ENCODE measurements at places on chromosomes 4 and X.

DNA sequence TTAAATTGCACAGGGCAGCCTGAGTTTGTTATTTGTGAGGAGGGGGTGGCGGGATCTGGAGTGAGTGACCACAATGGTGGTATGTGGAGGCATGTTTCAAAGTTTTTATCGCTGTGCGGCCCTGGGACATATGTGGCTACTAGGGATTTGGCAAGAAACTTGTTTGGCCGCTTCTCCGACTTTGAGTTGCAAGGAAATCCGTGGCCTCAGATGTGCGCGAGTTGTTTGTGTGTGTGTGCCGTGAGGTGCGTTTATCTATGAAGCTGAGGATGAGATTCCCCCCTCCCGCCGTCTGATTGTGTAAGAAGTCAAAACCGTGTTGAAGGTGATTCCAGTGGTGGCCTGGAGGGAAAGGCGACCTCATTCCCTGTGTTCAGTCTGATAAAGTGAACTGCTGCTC lies 1.4 kb downstream of the JADE3 start:
- no peak for DNase-seq

DNA sequence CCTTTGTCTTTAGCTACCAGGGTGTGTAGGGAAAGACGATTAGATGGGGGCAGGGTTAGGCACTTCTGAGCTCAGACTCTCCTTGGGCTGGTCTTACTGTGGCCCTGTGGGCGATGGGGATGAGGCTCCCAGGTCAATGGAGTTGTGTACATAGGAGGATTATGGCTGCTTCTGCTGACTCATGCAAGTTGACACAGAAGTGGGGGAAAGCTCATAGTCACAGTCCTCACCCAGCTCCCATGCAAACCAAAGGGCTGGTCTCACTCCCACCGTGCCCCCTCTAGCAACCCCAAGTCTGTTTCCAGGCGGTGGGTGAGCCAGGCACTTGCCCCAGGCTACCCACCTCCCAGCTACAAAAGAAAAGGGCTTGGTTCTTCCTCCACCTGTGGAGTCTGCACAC lies 24.4 kb upstream of the VSIG4 start:
- DNase-seq, result no peak

GRCh38 chrX:110941906-110942305 lies 146.3 kb upstream of the CHRDL1 start:
- no peak for DNase-seq

DNA sequence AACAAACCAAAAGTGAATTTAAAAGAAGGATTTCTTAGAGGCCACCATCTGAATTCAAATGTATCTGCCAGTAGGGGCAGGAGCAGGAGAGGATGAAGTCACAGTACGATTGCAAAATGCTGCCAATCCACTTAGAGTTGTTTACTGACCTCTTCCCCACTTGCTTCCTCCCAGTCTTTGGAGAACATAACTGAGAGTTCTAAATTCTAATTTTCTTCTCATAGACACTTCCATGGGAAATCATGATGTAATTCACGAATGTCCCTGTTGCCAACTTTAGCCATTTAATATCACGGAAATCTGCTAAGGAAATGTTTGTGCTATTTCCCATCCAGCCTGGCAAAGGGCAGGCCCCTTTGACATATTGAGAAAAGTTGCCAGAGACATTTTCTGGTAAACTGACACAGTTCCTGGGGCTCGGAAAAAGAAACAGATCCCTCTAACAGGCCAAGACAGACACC lies 33.6 kb upstream of the NOCT start:
- no peak for DNase-seq

DNA sequence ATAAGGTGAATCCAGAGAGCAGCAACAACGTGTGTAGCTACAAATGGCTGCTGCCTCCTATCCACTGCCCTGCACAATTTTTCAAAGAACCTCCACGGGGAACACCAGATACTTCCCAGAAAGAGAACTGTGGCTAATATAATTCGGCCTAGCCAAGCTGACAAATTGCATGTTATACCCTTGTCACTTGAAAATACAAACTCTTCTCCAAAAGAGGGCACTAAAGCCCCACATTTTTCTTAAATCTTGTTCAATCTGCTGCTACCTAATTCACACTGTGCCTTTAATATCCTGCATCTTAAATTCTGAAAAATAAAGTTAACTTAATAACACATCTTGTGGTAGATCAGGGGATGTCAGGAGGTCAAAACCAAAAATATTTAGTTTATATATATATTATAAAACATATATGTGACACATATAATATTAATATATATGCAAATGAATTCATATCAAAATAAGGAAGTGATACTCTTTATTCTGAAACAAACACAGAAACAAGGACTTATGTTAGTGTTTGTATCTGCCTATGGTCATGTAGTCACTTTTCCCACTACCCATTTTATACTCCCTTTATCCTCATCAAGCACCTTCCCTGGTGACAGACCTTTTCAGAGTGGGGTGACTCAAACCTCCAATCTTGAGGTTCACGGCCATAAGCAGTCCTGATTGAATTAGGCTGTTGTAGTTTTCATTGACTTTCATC lies 24.1 kb downstream of the CT45A1 start:
- no peak for DNase-seq

- DNase-seq, result no peak
These were observed 39.5 kb downstream of the AMOT start for GRCh38 chrX:112800971-112801775.

- peak; percentile 53 for DNase-seq
These were observed 201.3 kb downstream of the RBM46 start for GRCh38 chr4:154982187-154983047.

DNA sequence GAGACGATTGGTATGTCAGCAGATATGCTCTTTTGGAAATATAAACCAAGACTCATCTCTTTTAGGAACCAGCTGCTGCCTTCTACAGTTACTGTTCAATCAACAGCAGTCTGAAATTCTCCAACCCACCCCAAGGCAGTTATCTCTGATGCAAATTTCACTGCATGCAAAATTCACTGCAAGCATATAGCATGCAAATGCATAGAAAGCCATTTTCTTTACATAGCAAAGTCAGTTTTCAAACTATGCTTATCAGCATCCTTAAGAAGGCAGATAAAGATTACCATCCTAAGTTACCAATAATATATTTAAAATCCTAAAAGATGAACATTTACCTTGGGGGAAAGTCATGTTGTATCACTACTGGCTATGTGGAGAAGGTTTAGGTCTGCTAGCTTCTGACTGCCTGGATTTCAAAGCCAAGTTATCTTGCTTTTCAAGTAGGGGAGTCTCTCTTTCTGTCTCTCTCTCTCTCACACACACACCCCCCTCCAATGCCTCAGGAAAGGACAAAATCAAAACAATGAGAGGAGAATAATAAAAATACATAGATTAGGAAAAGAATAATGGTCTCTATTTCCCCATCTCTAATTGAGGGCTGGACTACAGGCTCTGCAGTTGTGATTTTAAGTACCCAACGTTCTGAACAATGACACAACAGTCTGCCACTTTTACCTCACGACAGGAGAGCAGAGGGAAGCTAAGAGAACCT lies 1.5 kb downstream of the NMU start:
- DNase-seq, result no peak

GRCh38 chr4:98677799-98678198 lies 19.4 kb upstream of the TSPAN5 start:
- no peak for DNase-seq

- no peak for DNase-seq
These were observed at the start of gene TACR3 for GRCh38 chr4:103719830-103720207. Gene TACR3, minus strand, starts transcription at chr4:103719985. Its CDS starts 310 bp downstream, at chr4:103719675.

- no peak for DNase-seq
These were observed 60.0 kb upstream of the PAK3 start for GRCh38 chrX:111035991-111036390.

- DNase-seq, result no peak
These were observed 95.8 kb upstream of the LDB2 start for GRCh38 chr4:16993956-16994840.

GRCh38 chrX:109840585-109840984 lies 107.5 kb upstream of the ACSL4 start:
- DNase-seq, result no peak

GRCh38 chr4:158046345-158046744 lies 126.5 kb downstream of the GASK1B start:
- DNase-seq, result no peak

- no peak for DNase-seq
These were observed 169.5 kb downstream of the TLL1 start for GRCh38 chr4:166042510-166043055.

DNA sequence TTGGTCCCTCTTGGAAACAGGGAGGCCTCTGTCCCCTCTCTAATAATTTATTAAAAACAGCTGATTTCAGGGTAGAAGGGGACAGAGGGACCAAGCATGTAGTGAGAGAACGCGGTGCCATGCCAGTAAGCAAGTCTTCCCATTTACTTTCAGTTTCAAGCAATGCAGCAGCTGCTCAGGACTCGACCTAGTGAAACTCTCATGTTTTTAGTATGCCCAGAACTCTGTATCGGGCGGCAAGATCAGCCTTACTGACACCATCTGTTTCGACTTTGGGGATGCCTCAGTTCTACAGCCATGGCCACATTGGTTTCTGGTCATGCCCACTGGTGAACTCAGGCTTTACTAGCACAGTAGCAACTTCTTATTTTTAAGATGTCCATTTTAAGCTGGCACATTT lies 40.6 kb downstream of the ZNF81 start:
- no peak for DNase-seq

GRCh38 chr4:178306565-178306964 lies 864.3 kb upstream of the AGA start:
- no peak for DNase-seq

DNA sequence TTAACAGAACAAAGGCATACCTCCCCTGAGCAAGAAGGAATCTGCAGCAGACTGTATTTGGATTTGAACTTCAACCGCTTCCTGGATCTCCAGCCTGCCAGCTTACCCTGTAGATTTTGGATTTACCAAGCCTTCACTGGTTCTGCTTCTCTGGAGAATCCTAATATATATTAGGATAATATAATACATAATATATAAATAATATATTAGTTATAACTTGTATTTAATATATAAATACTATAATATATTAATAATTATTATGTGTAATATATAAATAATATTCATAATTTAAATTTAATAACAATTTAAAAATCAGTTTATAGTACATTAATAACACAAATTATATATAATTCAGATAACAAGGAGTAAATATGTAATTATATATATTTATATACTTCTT lies 121.4 kb downstream of the COX18 start:
- DNase-seq, result no peak

GRCh38 chr4:70855464-70855863 lies 15.8 kb upstream of the GRSF1 start:
- DNase-seq, result no peak

DNA sequence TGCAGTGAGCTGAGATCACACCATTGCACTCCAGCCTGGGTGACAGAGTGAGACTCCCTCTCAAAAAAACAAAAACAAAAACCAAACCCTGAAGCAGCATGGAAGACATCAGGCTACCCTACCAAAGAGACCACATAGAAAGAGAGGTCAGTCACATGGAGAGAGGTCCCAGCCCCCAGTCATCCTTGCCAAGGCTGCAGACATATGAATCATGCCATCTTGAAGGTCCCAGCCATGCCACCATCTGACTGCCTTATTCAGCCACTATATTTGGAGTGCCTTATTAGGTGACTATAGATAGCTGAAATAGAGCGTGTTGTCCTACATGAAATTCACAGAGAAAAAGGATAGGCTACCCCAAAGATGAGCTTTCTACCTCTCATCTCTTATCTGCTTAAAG lies 48.2 kb downstream of the SPINK2 start:
- DNase-seq, result no peak

DNA sequence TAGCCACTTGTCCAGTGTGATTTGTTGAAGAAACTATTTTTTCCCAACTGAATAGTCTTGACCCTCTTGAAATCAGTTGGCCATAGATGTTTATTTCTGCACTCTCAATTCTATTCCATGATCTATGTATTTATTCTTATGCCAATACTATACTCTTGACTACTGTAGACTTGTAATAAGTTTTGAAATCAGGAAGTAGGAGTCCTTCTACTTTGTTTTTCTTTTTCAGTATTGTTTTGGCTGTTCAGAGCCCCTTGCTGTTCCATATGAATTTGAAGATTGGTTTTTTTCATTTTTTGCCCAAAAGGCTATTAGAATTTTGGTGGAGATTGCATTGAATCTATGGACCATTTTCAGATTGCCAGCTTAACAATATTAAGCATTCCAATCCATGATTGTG lies 10.2 kb downstream of the SAP30 start:
- DNase-seq, result no peak

DNA sequence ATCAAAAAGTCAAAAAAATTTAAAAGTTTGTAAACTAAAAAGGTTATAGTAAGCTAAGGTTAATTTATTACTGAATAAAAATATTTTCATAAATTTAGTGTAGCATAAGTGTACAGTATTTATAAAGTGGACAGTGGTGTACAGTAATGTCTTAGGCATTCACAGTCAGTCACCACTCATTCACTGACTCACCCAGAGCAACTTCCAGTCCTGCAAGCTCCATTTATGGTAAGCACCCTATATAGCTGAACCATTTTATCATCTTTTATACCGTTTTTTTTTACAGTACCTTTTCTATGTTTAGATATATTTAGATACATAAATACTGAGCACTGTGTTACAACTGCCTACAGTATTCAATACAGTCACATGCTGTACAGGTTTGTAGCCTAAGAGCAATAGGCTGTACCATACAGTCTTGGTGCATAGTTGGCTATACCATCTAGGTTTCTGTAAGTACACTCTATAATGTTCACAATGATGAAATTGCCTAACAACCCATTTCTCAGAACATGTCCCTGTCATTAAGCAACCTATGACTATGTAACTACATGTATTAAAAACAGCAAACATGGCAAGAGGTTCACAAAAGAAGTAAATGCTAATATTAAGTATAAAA lies 18.6 kb downstream of the ACSL4 start:
- no peak for DNase-seq

DNA sequence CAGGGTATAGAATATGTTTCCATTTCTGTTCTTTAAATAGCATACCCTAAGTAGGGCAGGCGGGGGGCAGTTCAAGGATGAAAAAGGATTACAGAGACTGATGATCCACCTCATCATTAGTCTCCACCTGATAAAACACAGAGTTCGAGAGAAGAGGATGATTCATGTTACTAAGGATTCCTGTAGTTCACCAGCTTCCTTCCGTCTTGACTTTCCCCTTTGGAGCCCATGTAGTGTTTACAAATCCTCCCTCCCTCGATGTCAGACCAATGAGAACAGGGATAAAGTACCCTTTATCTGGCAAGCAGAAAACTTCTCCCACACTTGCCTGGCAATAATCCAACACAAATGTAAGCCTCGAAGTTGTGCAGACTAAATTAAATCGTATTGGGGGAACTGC lies 526.3 kb upstream of the FAM241A start:
- DNase-seq, result no peak

DNA sequence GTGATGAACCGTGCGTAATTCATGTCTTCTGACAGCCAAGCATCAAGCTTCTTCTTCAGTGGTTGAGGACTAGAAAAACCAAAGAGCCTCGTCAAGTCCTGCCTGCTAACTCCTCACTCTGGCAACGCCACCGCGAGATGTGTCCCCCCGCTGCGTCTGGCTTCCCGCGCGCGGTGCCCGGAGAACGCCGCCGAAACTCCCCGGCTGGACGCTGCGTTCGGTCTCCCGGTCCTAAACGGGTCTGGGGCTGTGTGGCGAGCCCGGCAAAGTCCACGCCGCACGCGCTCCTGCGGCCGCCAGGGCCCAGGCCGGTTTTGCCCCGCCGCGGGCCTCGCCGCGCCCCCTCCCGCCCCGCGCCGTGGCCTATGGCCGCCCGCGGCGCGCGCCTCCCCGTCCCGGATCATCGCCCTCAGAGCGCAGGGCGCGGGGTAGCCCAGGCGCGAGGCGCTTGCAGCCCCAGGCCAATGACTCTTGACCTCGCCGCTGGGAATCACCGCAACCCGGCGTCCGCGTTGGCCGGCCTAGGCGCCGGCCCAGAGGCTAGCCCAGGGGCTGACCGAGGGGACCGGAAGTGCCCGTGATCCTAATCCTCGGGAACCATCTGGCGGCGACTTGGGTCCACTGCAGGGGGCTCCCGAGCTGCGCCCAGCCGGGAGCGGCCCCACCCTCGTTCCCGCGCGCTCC lies at the start of gene AADAT:
Gene AADAT (minus strand): TSS at position 289 of the 684 bp plus-strand sequence. CDS start 266 bp downstream, at position 23.
- DNase-seq, result peak; percentile 29

Data from activated CD8-positive, alpha-beta T cell treated with anti-CD3 and anti-CD28 coated beads, Interleukin-2, amount 10 ng/mL, durations not matched to agents 7 days and 5 days (primary cell).